Activated T-cell treated with anti-CD3 and anti-CD28 coated beads for 48 hours (primary cell): ENCODE measurements at places on chromosomes 7 and 10.

- no peak for DNase-seq
Measured at GRCh38 chr10:11011984-11012383, 5.7 kb upstream of the CELF2 start.

GRCh38 chr10:124564881-124565280 lies 103.3 kb downstream of the LHPP start:
- no peak for DNase-seq

- no peak for DNase-seq
Measured at GRCh38 chr7:33789871-33790630, 115.3 kb upstream of the BMPER start.

- no peak for DNase-seq
Measured at GRCh38 chr10:90398566-90398965, 459.3 kb downstream of the HTR7 start.

- DNase-seq, result no peak
Measured at GRCh38 chr10:1687190-1687589, 50.1 kb downstream of the ADARB2 start.

DNA sequence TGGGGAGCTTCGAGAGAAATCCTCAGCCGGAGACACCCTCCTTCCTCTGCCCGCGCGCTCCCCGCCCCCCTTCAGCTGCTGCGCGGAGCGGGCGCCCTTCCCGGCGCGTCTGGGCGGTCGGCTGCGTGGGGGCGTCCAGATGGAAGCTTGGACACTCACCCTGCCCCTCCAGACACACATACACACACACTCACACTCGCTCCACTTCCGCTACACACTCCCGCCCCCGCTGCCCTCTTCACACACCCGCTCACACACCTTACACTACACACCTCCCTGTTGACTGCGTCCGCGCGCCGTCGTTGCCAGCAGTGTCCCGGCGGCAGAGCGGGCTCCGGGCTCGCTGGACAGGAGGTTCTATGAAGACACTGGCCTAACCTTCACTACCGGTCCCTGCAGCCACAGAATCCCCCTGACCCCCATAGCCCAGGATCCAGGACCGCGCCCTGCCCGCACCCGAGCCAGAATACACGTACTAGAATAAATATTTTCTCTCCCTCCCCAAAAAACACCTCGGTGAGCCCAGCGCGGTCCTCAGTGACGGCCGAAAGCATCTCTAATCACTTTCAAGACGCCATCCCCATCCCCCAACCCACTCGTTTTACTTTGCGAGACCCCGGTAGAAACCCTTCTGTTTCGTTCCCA lies 1.1 kb upstream of the EGR2 start:
- DNase-seq, result peak; percentile 66

DNA sequence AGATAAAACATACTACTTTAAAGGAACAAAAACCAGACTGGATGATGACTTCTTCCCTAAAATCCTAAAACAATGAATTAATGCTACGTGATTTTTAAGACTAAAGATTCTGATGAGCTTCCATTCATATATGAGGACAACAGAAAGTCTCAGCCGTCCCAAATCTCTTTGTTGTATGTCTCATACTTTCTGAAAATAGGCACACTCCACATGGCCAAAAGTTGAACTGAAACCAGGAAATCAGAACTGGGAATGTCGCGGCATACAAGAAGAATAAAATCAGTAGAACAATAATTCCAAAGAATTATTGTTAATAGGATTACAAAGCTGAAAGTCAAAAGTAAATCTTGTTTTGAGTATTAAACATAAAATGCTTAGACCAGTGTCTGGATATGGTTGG lies 195.4 kb upstream of the GHITM start:
- DNase-seq, result no peak

DNA sequence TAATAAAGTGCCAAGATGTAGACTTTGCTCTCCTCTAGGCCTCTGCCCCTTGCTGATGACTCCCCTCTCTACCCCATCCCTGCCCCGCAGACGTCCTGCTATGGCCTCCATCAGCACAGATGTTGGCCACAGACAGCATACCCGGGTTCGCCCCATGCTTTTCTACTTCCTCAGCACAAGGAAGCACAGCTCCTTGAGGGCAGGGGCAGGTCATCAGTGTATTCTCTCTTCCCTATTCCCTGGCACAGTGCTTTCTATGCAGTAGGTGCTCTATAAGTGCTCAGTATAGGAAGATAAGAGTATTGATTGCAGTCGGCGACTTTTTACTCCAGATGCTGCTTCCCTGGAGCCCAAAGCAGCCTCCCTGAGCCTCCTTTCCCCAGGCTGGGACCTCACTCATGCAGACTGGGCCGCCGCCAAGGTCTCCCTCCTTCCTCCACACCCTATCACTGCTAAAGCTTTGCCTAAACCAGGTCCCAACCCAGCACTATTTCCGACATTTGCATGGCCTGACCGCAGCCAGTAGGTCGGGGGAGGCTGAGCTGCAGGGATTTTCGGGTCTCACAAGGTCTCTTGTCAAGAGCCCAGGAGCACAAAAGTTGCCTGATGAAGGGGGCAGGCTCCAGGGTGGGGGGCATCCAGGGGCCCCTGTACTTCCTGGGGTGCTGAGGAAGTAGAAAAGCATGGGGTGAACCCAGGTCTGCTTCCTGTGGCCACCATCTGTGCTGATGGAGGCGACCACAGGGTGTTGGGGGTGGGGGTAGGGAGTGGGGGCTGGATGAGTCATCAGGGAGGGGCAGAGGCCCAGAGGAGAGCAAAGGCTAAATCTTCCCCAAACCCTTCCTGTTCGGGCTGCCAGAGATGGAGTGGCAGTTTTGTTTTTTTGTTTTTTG lies 8.0 kb downstream of the CALHM3 start:
- peak; percentile 49 for DNase-seq

GRCh38 chr7:20348125-20348807 lies 17.6 kb downstream of the ITGB8 start:
- DNase-seq, result no peak

GRCh38 chr10:29084681-29085307 lies 204.1 kb upstream of the LYZL1 start:
- no peak for DNase-seq

GRCh38 chr10:95196046-95196445 lies 2.0 kb downstream of the ACSM6 start:
- DNase-seq, result no peak

- DNase-seq, result no peak
Measured at GRCh38 chr10:50884302-50884701, 1.1 kb downstream of the A1CF start.

- no peak for DNase-seq
Measured at GRCh38 chr7:159159731-159160130, 15.1 kb upstream of the VIPR2 start.

GRCh38 chr10:78535716-78536218 lies 502.1 kb downstream of the RPS24 start:
- no peak for DNase-seq

- no peak for DNase-seq
Measured at GRCh38 chr10:1670541-1671365, 66.6 kb downstream of the ADARB2 start.

GRCh38 chr7:10101351-10101750 lies 872.3 kb upstream of the PHF14 start:
- DNase-seq, result no peak

GRCh38 chr7:69768986-69769595 lies 170.8 kb downstream of the AUTS2 start:
- DNase-seq, result no peak

DNA sequence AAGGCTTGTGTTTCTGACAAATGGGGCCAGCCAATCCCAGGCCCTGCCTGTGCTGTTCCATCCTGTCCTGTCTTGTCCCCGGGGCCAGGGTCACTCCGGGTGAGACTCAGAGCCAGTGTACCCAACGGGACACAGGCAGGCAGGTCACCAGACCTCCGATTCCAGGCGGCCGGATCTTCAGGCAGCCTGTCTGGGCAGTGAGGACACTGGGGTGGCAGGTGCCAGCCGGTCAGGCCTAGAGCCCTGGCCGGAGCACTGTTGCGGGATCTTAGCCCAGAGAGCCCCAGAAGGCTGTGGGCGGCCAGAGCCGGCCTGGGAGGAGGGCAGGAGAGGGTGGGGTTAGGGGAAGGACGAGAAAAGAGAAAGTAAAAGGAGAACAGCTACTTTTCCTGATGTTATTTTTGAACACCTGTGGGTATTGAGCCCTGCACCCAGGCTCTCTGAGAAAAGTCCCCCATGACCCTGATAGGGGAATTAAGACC lies 134.3 kb upstream of the TNRC18 start:
- no peak for DNase-seq

DNA sequence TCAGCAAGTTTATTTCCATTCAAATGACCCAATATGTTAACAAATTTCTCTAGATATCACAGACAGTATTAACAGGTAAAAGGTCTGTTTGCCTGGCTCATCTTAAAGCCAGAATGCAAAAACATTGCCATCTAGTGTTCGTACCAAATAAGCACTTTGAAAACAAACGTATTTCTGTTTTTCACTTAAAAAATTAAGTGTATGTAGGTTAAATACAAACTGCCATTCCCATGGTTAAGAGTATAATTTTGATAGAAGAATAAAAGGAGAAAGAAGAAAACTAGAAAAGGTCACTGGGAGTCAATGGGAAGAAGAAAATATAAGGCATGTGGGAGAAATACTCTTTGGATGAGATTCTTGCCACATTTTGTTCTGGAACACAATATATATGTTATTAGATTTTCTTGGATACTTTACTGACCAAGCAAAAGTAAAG lies 51.0 kb downstream of the ORC5 start:
- DNase-seq, result no peak

DNA sequence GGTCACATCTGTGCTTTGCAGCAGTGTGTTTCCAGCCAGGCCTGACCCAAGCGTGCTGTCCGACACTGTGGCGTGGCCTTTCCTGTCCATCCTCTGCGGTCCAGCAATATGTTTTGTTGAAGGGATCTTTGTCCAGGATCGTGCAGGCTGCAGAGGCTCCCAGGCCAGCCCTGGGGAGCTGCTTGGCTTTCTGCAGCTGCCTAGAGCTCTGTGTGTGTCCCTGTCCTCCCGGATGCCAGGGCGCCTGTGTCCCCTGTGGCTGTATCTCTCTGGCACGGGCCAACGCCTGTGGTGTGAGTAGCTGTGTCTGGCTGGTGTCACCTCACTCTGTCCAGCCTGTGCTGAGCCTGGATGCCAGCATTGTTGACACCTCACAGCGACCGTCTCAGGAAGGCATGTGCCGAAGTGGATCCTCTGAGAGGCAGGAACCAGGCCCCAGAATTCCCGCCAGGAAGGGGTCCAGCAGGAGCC lies 94.5 kb downstream of the INPP5A start:
- no peak for DNase-seq

GRCh38 chr10:98055841-98056516 lies 25.6 kb upstream of the CRTAC1 start:
- peak; percentile 12 for DNase-seq

- peak; percentile 46 for DNase-seq
Measured at GRCh38 chr10:43225787-43226153, 41.1 kb downstream of the RASGEF1A start.

DNA sequence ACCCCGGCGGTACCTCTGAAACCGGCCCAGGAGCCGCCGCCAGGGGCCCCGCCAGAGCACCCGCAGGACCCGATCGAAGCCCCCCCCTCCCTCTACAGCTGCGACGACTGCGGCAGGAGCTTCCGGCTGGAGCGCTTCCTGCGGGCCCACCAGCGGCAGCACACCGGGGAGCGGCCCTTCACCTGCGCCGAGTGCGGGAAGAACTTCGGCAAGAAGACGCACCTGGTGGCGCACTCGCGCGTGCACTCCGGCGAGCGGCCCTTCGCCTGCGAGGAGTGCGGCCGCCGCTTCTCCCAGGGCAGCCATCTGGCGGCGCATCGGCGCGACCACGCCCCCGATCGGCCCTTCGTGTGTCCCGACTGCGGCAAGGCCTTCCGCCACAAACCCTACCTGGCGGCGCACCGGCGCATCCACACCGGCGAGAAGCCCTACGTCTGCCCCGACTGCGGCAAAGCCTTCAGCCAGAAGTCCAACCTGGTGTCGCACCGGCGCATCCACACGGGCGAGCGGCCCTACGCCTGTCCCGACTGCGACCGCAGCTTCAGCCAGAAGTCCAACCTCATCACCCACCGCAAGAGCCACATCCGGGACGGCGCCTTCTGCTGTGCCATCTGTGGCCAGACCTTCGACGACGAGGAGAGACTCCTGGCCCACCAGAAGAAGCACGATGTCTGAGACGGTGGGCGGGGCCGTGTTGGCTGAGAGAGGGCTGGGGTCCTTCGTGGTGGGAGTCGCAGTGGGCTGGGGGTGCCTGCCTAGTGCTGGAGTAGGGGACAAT lies 3.8 kb downstream of the REPIN1 start:
- DNase-seq, result no peak

GRCh38 chr10:29332761-29333148 lies 43.9 kb downstream of the LYZL1 start:
- no peak for DNase-seq

DNA sequence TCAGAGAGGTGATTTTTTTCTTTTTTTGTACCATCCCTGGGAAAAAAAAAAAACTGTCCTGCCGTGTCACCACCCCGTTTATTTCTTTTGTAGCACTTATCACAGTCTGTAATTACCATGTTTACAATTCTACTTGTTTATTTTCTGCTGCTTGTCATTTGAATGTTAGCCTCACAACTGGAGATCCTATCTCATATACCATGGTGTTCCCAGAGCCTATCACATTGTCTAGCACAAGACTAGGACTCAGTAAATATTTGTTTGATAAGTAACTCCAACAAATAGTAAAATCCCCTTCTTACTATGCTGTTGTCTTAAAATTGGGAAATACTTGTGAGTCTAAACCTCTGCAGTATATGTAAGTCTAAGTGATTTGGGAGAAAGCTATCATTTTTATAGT lies 36.0 kb downstream of the MKLN1 start:
- DNase-seq, result no peak

- no peak for DNase-seq
Measured at GRCh38 chr7:50554431-50555322, 10.5 kb downstream of the DDC start.

- DNase-seq, result no peak
Measured at GRCh38 chr7:15558756-15559155, 3.1 kb downstream of the AGMO start.

DNA sequence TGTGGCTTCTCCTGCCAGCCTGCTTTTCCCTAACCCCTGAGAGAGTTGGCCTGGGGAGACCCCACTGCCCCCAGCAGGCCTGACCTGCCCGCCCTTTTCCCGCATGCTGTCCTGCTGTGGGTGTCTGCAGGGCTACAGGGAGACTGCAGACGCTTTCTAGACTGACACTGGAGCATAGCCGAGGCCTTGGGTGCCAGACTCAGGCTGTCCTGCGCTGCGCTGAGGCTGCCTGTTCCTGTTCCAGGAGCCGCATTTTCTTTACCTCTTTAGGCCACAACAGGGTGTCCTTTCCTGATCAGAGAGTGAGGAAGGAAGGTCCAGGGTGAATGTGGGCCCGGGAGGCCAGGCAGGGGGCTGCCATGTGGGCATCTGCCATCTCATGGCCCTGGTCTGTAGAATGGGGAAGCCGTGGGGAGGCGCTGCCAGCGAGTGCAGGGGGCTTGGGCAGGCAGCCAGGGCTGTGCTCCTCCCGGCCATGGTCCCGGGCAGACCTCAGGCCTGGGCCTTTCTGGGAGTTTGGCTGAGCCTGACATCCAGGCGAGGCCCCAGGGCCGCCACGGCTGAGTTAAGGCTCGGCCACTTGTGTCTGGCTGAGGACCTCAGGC lies 3.6 kb downstream of the PWWP2B start:
- DNase-seq, result no peak

GRCh38 chr7:130387628-130388403 lies 7.5 kb downstream of the CPA1 start:
- DNase-seq, result no peak

- no peak for DNase-seq
Measured at GRCh38 chr7:102302025-102302424, 15.4 kb downstream of the SH2B2 start.

- peak; percentile 80 for DNase-seq
Measured at GRCh38 chr7:50335795-50336754, 31.6 kb downstream of the IKZF1 start.
